ENCODE measurements at places on chromosomes 11 and 22.

- DNase-seq = no peak
Measured at GRCh38 chr11:1926156-1927025, 6.9 kb downstream of the TNNT3 start.

GRCh38 chr11:75925785-75926164, 110.8 kb downstream of the UVRAG start:
- no peak for DNase-seq

GRCh38 chr22:50293441-50294318, 13.8 kb downstream of the PLXNB2 start:
- DNase-seq = no peak

- DNase-seq = no peak
Measured at GRCh38 chr11:71447791-71448256, 369 bp downstream of the DHCR7 start.

GRCh38 chr11:101944923-101945322, 28.6 kb upstream of the ANGPTL5 start:
- DNase-seq = no peak

DNA sequence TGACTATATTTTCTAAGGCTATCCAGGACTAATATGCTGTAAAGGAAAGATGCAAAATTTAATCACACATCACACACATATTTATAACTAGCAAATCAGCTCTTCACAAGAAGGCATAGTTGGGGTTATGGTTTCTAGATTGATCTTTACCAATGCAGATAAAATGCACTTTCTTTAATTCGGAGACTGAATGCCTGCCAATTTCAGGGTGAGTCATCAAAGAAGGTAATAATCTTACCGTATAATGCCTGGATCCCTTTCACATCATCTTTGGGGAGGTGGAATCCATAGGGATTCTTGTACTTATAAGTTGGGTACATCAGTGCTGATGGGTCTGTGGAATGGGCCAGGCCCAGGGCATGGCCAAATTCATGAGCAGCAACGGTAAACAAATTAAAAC, 16.4 kb downstream of the MMP20 start:
- no peak for DNase-seq

- DNase-seq = no peak
Measured at GRCh38 chr11:134734894-134735293, 322.9 kb upstream of the B3GAT1 start.
